ENCODE measurements at places on chromosomes 7 and 10. TPM values are rescaled to one million over a fixed set of nuclear protein-coding genes. Genes with fewer than 3 reads are reported as not detected.

DNA sequence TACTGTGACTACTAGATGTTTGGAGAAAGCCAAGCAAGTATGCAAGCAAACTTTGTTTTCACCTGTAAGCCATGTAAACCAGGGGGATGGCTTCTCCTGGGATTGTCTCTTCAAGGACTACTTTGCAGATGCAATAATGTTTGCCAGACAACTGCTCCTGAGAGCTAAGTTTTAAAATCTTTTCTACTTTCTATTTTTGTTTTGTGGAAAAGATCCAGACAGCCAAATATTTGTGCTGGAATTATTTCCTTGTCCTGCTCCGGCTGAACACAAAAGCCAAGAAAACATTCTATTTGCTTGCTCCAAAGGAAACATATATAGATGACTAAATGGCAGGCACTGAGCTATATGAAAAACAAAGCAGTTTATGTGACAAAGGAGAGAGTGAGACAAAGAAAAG, 51.6 kb downstream of the TFPI2 start:
- no peak for ATAC-seq

GRCh38 chr10:71939861-71940474, 24.2 kb upstream of the CHST3 start:
- peak; percentile 89 for ATAC-seq

DNA sequence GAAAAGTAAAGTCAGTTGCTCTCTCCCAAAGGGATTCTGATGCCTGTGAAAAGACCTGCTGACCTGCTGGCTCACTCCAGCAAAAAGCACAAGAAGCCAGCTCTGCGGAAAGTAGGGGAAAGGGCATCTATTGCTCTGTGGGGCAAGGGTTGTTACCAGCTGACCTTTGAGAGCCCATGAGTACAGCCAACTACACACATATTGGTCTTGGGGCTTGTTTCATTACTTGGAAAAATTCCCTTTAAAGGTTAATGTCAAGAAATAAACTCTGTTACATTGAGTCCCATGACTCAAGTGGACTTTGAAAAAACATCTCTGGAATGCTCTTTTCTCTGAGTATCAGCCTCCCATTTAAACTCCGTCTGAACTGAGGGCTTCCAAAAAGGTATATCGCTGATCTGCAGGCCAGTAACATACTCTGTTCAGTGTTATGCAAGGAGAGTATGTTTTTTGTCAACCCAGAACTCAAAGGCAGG, 53.2 kb downstream of the PANK1 start:
- ATAC-seq: no peak

DNA sequence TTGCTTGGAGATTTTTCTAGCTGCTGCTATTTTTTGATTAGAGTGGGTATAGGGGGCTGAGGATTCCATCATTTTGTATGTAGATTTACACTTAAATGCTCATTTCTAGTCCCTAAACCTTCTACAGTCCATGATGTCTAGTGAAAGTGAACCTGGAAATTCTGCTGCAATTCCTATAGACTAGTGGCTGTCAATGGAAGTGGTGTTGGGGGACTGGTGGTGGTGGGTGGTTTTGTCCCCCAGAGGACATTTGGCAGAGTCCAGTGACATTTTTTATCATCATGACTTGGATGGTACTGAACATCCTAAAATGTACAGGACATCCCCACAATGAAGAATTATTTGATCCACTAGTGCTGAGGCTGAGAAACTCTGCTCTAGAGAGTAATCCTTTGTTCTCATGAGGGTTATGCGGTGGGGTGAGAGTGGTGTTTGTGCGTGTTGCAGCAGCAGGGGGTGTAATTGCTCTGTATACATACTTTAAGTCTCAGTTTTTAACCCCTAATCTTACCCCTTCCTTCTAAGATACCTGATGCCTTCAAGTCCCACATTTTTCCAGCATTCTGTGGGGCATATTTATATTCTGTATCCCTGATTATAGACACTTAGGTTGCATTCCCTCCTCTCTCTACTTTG, 35.0 kb downstream of the KIF11 start:
- no peak for ATAC-seq

- no peak for ATAC-seq
Measured at GRCh38 chr7:90955641-90956207, 308.5 kb upstream of the FZD1 start.

DNA sequence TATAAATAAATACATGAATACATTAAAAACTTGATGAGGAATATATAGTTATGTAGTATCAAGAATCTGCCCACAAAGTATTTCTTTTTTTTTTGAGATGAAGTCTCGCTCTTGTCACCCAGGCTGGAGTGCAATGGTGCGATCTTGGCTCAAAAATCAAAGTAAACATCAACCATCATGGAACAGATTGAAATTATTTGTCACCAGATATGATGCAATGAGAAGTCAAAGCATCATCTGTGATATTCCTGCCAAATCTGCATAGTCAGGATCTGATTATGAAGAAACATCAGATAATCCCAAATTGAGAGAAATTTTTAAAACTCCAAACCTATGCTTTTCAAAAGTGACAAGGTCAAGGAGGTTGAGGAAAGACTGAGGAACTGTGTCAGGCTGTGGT, 5.1 kb upstream of the CYP2C18 start:
- ATAC-seq: no peak

GRCh38 chr7:87147500-87147899, 4.8 kb upstream of the DMTF1 start:
- ATAC-seq: no peak

CACNA2D1 gene
- not detected for total RNA-seq

PDK4 gene
- not detected for total RNA-seq

MYPN gene
- 1.1 TPM for total RNA-seq
